ENCODE measurements at places on chromosomes 12 and 14.
A peak's percentile ranks its signal among the peaks of the same experiment; 100 is the strongest.

DNA sequence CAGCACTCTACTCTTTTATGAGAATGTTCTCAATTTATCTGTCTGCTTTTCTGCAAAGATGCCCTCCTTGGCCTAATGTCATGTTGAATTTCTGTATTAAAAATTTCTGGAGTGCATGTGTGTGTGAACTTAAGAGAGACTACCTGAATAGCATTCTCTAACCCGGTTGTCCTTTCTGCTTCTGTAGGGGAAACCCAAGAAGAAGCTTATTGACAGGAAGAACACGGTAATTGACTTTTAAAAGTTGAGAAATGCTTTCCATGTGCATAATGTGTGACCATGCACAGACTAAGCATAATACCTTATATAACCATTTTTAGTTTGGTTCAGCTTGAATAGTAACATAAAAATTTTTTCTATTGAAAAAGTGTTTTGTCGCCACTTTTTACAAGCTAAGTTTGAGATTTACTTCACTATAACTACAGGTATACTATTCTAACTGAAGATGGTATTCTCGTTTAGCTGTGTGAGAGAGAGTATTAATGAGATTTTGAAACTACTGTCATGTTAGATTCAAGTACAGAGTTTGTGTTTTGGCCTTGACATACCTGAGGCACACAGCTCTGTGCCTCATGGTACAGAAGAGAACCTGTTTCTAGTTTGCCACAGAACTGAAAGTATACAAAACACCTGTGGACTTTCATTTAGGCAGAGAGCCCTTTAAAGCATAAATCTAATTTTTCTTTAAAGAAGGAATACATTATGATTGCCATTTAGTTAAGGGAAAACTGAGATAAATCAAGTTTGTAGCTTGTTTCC lies 96.8 kb downstream of the TTLL5 start:
- no peak for DNase-seq

DNA sequence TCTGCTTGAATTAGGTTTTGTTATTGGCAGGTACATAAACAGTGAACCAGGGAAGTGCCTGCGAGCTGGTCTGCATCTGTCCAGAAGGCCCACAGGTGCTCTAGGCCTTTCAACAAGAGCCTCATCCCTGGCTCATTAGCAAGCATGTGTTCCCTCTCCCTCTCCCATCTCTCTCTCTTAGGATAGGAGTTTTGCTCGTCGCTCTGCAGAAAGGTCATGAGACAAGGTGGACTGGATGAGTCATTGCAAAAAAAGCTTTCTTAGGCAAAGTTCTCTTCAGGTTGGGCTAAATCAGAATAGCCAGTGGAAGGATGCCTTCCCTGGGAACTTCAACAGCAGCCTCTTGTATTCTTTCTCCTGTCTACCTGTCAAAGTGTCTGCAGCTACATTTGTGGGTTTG lies 14.6 kb upstream of the PRMT8 start:
- no peak for DNase-seq

GRCh38 chr12:122366685-122367475 lies 55.6 kb downstream of the CLIP1 start:
- peak; percentile 93 for DNase-seq

GRCh38 chr12:67761566-67761965 lies 113.0 kb downstream of the DYRK2 start:
- no peak for DNase-seq

DNA sequence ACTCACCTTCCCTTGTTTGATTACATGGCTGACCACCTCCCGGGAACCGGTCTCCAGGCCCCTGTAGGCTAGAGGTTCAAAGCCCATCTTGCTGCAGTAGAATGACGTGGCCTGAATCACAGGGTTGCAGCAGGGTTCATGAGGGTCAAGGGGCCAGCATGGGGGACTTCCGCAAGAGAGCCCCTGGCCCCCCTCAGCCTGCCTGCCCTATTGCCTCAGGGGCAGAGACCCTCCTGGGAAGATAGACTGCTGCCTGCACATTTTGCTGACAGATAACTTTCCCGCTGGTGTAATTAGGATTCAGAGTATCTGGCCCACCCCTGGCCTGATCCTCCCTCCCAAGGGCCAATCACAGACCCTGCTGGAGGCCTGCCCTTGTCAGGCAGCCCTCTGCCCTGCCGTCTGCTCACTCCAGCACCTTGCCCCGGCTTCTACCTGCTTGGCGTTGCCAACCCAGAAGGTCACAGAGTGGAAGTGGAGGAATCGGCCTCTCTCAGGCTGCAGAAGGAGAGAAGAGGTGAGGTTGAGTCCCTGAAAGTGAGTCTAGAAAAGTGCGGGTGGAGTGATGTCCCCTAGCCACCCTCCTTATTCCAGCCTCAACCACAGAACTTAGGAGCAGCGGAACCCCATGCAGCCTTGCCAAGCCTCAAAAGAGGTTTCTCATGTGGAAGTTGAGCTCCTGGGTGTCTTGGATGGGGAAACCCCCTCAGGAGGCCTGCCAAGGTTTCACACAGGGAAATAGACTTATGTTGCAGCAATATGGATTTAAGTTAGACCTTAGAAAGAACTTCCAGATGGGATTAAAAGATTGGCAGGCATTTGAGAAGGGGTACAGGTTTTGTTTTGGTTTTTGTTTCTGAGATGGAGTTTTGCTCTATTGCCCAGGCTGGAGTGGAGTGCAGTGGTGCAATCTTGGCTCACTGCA lies 1.1 kb downstream of the HPD start:
- DNase-seq: no peak

DNA sequence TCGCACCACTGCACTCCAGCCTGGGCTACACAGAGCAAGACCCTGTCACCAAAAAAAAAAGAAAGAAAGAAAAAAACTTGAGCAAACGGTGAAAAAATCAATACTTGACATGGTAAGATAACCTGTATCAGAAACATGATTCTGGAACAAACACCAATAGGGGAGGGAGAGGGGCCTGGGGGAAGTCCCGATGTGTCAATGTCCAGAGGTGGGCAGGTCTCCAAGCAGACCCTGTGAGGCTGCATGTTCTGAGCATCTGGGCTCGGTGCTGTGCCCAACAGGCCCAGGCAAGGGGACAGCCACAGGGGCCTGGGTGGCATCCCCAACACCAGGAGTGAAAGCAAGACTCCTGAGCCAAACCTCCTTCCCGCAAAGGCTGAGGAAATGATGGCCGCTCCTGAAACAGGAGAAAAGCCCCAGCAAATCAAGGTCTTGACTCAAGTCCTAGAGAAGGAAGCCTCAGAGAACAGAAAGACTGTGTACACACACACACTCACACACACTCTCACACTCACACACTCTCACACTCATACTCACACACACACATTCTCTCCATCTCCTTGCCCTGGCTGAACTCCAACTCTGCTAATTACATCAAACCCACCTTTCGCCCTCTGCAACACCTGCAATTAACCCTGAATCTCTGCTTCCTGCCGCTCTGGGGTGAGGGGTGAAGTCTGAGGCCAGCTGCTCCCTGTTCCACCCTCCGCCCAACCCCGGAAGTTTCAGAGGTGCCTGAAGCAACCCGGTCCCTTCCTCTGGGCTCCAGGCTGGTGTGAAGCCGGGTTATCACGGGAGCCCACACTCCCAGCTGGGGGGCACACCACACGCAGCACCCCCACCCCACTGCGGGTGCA lies 20.4 kb downstream of the CCDC88C start:
- DNase-seq: no peak

Measured in HTR-8/SVneo (cell line).